ENCODE measurements at places on chromosomes 16 and 17.

- no peak for DNase-seq
Observed at GRCh38 chr17:44095388-44095646, 24.8 kb downstream of the G6PC3 start.

GRCh38 chr16:51630076-51630475, 479.0 kb upstream of the SALL1 start:
- DNase-seq: no peak

GRCh38 chr17:63998721-63999679, 849 bp downstream of the PRR29 start:
- no peak for DNase-seq

DNA sequence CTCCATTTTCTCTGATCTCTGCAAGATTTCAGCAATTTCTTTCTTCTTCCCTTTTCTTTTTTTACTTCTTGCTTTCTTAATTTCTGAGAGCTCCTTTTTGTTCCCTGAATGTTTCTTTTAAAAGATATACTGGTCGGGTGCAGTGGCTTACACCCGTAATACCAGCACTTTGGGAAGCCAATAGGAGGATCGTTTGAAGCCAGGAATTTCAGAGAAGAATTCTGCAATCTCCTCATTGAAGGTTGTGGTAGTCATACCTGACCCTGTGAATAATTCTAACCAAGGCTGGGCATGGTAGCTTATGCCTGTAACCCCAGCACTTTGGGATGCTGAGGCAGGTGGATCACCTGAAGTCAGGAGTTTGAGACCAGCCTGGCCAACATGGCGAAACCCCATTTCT, 15.6 kb upstream of the ABCC1 start:
- no peak for DNase-seq

DNA sequence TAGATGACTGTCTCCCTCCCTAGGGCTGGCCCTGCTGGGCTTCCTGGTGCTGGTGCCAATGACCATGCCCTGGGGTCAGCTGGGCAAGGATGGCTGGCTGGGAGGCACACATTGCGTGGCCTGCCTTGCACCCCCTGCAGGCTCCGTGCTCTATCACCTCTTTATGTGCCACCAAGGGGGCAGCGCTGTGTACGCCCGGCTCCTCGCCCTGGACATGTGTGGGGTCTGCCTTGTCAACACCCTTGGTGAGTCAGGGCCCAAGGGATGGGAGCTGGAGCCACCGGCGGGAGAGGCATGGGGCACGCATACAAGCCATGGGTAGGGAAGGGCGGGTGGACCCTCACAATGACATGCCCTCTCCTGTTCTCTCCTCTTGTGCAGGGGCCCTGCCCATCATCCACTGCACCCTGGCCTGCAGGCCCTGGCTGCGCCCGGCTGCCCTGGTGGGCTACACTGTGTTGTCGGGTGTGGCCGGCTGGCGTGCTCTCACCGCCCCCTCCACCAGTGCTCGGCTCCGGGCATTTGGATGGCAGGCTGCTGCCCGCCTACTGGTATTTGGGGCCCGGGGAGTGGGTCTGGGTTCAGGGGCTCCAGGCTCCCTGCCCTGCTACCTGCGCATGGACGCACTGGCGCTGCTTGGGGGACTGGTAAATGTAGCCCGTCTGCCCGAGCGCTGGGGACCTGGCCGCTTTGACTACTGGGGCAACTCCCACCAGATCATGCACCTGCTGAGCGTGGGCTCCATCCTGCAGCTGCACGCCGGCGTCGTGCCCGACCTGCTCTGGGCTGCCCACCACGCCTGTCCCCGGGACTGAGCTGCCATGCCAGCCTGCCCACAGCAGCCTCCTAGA, 2.2 kb downstream of the PAQR4 start:
- DNase-seq: no peak

DNA sequence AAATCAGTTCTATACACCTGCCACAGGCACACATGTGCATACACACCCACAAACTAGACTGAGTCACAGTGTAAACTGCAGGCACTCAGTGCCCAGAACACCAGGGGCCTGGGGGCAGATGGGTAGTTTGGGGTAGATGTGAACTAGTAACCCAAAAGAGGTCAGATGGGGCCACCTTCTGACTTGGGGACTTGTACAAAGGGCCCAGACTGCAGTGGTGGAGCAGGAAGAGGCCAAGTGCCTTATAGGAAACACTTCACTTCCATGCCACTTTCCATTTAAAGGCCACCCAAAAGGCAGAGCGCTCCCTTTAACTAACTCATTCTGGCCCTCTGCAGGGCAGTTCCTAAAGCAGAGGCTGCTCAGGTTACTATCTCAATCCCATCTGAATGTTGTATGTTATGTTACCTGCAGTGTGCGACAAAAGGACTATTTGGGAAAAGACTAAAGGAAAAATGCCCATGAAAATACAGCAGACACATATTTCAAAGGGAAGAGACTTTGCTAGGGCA, 27.8 kb upstream of the ERN1 start:
- no peak for DNase-seq

GRCh38 chr17:18891541-18891940, 33.6 kb downstream of the PRPSAP2 start:
- DNase-seq: no peak

- DNase-seq: no peak
Observed at GRCh38 chr16:70250748-70251628, 752 bp downstream of the EXOSC6 start.

DNA sequence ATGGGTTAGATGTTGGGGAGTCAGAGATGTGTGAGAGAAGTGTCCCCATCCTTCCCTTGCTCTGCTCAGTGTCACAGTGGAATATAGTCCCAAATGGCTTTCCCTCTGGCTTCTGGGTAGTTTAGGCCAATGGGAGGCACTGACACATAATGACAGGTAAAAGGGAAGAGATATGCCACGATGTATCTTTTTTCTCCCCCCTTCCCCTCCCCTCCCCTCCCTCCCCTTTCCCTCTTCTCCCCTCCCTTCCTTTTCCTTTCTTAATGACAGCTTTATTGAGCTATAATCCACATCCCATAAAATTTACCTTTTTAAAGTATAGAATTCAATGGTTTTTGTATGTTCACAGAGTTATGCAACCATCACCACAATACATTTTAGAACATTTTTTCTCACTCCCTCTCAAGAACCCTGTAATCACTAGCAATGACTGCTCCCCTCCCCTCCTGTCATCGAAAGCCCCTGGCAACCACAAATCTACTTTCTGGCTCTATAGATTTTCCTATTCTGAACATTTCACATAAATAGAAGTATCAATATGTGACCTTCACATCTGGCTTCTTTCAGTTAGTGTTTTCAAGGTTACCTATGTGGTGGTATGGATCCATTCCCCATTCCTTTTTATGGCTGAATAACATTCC, 617 bp upstream of the CCR7 start:
- no peak for DNase-seq

DNA sequence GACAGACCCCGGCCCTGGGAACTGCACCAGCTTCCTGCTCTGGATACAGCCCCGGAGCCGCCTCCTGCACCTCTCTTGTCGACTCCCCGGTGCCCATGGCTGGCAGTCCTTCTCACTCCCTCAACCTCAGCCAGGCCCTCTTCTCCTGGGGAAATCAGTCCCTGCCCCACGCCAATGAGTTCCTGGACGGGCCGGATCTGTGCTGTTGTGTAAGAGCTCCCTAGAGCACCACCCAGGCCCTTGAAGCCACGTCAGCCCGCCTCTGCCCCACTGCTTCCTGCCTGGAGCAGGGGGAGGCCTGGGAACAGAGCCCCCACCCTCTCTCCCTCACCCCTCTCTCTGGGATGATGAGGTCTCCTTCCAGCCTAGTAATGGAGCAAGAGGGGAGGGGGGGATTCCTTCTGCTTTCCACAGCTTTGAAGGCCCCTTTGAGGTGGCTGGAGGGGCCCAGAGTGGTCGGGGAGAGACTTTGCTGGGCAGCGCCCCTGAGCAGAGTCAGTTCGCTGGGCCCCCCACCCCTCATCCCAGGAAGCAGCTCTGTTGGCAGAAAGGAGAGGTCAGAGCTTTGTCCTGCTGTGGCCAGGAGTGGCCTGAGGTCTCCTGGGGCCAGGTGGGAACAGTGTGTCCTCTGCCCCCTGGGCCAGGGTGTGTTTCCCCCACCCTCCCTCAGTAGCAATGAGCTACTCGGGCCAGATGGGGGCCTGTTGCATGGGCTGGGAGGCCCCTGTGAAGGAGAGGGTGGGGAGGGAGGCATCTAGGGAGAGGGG, 3.8 kb downstream of the PRR29 start:
- DNase-seq: no peak

GRCh38 chr17:74192950-74193781, 10.3 kb upstream of the RPL38 start:
- DNase-seq: no peak

GRCh38 chr17:56641894-56642293, 48.4 kb downstream of the NOG start:
- DNase-seq: no peak

- no peak for DNase-seq
Observed at GRCh38 chr17:35171834-35172233, 22.4 kb downstream of the SLC35G3 start.

DNA sequence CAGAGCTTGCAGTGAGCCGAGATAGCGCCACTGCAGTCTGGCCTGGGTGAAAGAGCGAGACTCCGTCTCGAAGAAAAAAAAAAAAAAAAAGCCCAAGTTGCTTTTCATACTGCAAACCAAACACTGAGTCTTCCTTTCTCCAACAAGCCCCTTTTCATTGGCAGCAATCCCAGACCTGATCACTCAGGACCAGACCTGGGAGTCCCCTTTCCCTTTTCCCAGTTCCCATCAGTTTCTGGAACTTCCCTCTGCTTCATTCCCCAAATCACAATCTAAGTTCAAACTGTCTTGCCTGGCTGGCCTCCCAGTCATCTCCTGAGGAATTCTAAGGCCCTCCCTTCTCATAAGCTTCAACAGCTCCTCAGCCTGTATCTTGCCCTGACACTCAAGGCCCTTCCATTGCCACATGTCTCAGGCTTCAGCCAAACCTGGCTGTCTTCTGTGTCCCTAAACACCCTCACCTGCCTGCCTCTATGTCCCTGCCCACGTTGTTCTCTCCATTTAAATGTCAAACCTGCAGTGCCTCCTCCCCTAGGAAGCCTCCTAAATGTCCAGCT, 11.8 kb upstream of the PHF12 start:
- no peak for DNase-seq

- no peak for DNase-seq
Observed at GRCh38 chr16:28985211-28986041, 574 bp downstream of the LAT start.

DNA sequence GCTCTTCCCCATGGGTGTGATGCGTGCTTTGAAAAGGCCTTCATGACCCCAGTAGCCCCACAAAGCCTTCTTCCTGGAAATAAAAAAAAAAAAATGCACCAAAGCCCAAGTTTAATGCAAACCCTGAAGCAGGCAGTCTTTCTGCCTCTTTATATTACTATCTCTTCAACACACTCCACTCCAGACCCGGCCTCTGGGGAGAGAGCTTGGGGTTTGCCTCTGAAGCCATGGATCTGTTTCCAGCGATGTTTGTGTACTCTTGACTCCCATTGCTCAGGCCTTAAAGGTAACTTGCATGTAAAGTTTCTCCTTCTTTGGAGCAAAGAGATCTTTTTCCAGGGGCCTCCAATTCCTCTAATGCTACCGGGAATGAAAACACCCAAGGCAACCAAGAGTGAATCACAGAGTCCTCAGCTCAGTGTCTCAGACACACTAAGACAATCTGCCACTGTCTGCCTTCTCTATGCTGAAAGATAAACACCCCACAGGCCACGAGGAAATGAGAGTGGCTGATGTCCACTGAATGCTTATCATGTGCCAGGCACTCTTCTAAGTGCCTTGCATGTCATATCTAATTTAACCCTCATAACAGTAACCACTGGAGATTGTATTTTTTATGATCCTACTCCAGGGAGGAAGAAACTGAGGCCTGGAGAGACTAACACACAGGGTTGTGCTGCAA, 56.4 kb upstream of the AKTIP start:
- no peak for DNase-seq

- no peak for DNase-seq
Observed at GRCh38 chr17:7435676-7436555, 681 bp downstream of the TMEM102 start.

GRCh38 chr17:72937707-72938106, 154.8 kb downstream of the SLC39A11 start:
- no peak for DNase-seq

DNA sequence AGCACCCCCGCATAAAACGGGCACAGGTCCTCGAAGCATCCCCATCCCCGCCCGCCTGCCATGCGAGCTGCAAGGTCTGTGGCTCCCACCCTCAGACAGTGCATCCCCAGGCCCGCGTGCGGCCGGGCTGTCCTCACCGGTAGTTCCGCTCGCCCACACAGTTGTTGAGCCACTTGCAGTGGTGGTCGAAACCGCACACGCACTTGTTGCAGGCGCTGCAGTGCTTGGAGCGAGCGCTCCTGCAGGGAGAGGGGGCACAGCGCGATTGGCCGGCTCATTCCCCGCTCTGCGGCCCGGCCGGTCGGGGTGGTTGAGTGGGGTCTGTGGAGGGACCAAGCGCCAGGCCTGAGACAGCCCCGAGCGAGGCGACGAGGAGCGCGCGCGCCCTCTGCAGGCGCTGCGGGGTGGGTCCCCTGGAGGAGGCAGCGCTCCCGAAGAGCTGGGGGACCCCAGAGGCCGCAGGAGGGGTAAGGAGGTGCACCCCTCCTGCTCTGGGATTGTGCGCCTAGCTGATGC, 6.0 kb upstream of the TPPP3 start:
- no peak for DNase-seq

DNA sequence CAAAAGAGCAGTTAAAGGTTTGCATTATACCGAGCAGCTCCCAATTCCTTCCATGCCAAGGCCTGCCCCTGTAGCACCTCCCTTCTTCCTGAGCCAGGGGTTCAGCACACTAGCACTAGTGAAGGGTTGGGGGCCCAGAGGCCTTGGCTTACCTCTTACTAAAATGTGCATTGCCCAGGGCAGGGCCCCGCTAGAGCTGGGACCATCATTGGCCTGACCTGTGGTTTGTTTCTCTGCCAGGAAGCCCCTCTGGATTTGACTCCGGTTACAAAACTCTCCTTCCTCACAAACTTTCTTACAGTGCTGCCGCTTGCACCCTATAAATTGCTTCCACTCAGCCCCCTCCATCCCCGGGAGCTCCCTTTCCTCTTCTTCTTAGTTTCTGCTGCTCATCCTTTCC, 33.8 kb downstream of the MPRIP start:
- DNase-seq: no peak

- no peak for DNase-seq
Observed at GRCh38 chr16:78200023-78200389, 100.6 kb downstream of the WWOX start.

DNA sequence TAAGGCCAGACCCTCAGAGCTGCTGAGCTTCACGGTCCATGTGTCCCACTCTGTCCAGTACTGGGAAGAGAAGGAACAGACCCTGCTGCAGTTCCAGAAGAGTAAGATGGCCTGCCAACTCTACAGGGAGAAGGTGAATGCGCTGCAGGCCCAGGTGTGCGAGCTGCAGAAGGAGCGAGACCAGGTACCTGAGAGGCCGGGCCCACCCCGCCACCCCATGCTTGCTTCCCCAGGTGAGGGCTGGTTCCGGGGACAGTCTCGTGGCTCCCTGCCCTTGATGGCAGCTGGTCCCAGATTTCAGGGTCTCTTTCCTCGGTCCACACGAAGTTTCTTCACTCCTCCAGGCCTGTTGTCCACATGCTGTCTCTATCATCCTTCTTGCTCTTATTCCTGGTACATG, 20.9 kb downstream of the CARD14 start:
- DNase-seq: no peak
